ENCODE measurements at places on chromosomes 5 and 9. TPM values are rescaled to one million over a fixed set of nuclear protein-coding genes. Genes with fewer than 3 reads are reported as not detected.

FOXI1 gene
- not detected for total RNA-seq

HAPLN1 gene
- total RNA-seq: 114 TPM

SELENOP gene
- 70.3 TPM for total RNA-seq

ZNF366 gene
- not detected for total RNA-seq

MEGF9 gene
- 21.9 TPM for total RNA-seq

TTC16 gene
- total RNA-seq: not detected

KIAA0825 gene
- 5.0 TPM for total RNA-seq

OMD gene
- total RNA-seq: 31.1 TPM

PCDHGA10 gene
- total RNA-seq: 22.4 TPM

DNA sequence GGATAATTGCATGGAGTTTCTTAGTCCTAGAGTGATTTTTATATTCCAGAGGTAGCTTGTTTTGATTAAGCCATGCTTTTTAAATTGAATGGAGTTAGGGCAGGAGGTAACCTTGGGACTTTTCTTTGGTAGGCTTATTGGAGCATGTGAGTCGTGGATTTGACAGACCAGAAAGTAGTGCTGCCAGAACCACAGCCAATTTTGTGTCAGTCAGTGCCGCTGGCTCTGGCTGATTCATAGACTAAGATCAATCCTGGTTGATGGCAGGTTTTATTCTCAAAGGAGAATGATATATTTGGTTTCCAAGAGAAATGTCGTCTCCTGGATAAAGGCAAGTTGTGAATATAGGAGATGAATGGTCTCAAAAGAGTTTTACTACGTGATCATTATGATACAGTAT, 20.3 kb downstream of the RAI14 start:
- peaks cover 7% of the 10 kb centered on the region for H3K36me3 ChIP-seq
- H3K4me1 ChIP-seq: peaks cover 39% of the 10 kb centered on the region
- H3K4me3 ChIP-seq: no peak overlapping the region
- H3K27me3 ChIP-seq: no peaks in the 10 kb centered on the region
- no peak for DNase-seq

GRCh38 chr5:126448720-126449119, 25.5 kb downstream of the GRAMD2B start:
- peaks cover 79% of the 10 kb centered on the region for H3K4me1 ChIP-seq
- H3K27me3 ChIP-seq: no peaks in the 10 kb centered on the region
- no peak overlapping the region for H3K4me3 ChIP-seq
- H3K27ac ChIP-seq: peak overlapping the region; percentile 91
- H3K36me3 ChIP-seq: peaks cover 51% of the 10 kb centered on the region

GRCh38 chr5:41447650-41448510, 62.5 kb downstream of the PLCXD3 start:
- H3K27ac ChIP-seq: no peak overlapping the region
- H3K27me3 ChIP-seq: no peaks in the 10 kb centered on the region
- H3K4me3 ChIP-seq: no peak overlapping the region
- no peak for DNase-seq

GRCh38 chr5:106097340-106097739, 1573.4 kb downstream of the EFNA5 start:
- H3K27ac ChIP-seq: no peak overlapping the region
- peaks cover 7% of the 10 kb centered on the region for H3K36me3 ChIP-seq
- H3K4me1 ChIP-seq: peaks cover 17% of the 10 kb centered on the region
- no peak overlapping the region for H3K4me3 ChIP-seq

- H3K27ac ChIP-seq: no peak overlapping the region
- no peak overlapping the region for H3K4me3 ChIP-seq
- H3K36me3 ChIP-seq: peaks cover 3% of the 10 kb centered on the region
- H3K27me3 ChIP-seq: peaks cover 3% of the 10 kb centered on the region
- H3K4me1 ChIP-seq: no peaks in the 10 kb centered on the region
- no peak for DNase-seq
Observed at GRCh38 chr5:31090467-31090866, 103.0 kb upstream of the CDH6 start.

GRCh38 chr5:79699763-79700400, 10.2 kb downstream of the CMYA5 start:
- H3K36me3 ChIP-seq: no peaks in the 10 kb centered on the region
- no peak overlapping the region for H3K27ac ChIP-seq
- no peak for DNase-seq
- no peaks in the 10 kb centered on the region for H3K27me3 ChIP-seq
- H3K4me3 ChIP-seq: no peak overlapping the region

GRCh38 chr5:115460472-115460871, 84.1 kb downstream of the FEM1C start:
- H3K27ac ChIP-seq: no peak overlapping the region
- H3K36me3 ChIP-seq: no peaks in the 10 kb centered on the region
- peaks cover 7% of the 10 kb centered on the region for H3K27me3 ChIP-seq
- peaks cover 8% of the 10 kb centered on the region for H3K4me1 ChIP-seq
- H3K4me3 ChIP-seq: no peak overlapping the region

- H3K4me3 ChIP-seq: no peak overlapping the region
- H3K27ac ChIP-seq: no peak overlapping the region
- no peak for DNase-seq
- no peaks in the 10 kb centered on the region for H3K4me1 ChIP-seq
Observed at GRCh38 chr9:72173080-72173479, 23.8 kb downstream of the GDA start.

- H3K27ac ChIP-seq: no peak overlapping the region
- H3K27me3 ChIP-seq: no peaks in the 10 kb centered on the region
- no peak for DNase-seq
- no peaks in the 10 kb centered on the region for H3K4me1 ChIP-seq
Observed at GRCh38 chr5:168831383-168831782, 252.2 kb upstream of the PANK3 start.

DNA sequence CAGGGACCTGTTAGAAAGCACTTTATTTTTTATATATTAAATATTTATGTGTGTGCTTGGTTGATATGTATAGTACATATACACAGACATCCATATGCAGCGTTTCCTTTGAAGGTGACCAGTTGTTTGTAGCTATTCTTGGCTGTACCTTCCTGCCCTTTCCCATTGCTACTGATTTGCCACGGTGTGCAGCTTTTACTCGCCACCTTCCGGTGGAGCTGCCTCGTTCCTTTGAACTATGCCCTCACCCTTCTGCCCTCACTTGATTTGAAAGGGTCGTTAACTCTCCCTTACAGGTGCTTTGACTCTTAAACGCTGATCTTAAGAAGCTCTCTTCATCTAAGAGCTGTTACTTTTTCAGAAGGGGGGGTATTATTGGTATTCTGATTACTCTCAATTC, 20.5 kb downstream of the RGMB start:
- no peak for DNase-seq
- H3K4me1 ChIP-seq: peaks cover 54% of the 10 kb centered on the region
- no peak overlapping the region for H3K27ac ChIP-seq
- H3K36me3 ChIP-seq: peaks cover 39% of the 10 kb centered on the region
- H3K4me3 ChIP-seq: no peak overlapping the region
- H3K27me3 ChIP-seq: no peaks in the 10 kb centered on the region

DNA sequence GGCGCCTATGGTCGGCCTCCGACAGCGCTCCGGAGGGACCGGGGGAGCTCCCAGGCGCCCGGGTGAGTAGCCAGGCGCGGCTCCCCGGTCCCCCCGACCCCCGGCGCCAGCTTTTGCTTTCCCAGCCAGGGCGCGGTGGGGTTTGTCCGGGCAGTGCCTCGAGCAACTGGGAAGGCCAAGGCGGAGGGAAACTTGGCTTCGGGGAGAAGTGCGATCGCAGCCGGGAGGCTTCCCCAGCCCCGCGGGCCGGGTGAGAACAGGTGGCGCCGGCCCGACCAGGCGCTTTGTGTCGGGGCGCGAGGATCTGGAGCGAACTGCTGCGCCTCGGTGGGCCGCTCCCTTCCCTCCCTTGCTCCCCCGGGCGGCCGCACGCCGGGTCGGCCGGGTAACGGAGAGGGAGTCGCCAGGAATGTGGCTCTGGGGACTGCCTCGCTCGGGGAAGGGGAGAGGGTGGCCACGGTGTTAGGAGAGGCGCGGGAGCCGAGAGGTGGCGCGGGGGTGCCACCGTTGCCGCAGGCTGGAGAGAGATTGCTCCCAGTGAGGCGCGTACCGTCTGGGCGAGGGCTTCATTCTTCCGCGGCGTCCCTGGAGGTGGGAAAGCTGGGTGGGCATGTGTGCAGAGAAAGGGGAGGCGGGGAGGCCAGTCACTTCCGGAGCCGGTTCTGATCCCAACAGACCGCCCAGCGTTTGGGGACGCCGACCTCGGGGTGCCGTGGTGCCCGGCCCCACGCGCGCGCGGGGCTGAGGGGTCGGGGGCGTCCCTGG, 561 bp downstream of the DAPK1 start:
- H3K36me3 ChIP-seq: peaks cover 29% of the 10 kb centered on the region
- no peaks in the 10 kb centered on the region for H3K27me3 ChIP-seq
- peak overlapping the region; percentile 82 for H3K27ac ChIP-seq

DNA sequence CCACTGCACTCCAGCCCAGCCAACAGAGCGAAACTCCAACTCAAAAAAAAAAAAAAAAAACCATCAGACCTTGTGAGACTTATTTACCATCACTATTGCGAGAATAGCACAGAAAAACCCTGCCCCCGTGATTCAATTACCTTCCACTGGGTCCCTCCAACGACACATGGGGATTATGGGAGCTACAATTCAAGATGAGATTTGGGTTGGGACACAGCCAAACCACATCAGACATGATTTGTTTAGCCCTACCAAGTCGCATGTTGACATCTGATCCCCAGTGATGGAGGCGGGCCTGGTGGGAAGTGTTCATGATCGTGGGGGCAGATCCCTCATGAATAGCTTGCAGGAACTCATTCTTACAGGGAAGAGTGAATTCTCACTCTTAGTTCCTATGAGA, 26.6 kb downstream of the MYO10 start:
- H3K27ac ChIP-seq: peak overlapping the region; percentile 27
- H3K27me3 ChIP-seq: no peaks in the 10 kb centered on the region
- H3K4me1 ChIP-seq: peaks cover 67% of the 10 kb centered on the region
- no peak overlapping the region for H3K4me3 ChIP-seq
- no peak for DNase-seq

- no peak overlapping the region for H3K27ac ChIP-seq
- H3K27me3 ChIP-seq: peaks cover 31% of the 10 kb centered on the region
- DNase-seq: no peak
- no peaks in the 10 kb centered on the region for H3K36me3 ChIP-seq
- no peaks in the 10 kb centered on the region for H3K4me1 ChIP-seq
Observed at GRCh38 chr5:174348311-174348981, 302.9 kb downstream of the NSG2 start.

DNA sequence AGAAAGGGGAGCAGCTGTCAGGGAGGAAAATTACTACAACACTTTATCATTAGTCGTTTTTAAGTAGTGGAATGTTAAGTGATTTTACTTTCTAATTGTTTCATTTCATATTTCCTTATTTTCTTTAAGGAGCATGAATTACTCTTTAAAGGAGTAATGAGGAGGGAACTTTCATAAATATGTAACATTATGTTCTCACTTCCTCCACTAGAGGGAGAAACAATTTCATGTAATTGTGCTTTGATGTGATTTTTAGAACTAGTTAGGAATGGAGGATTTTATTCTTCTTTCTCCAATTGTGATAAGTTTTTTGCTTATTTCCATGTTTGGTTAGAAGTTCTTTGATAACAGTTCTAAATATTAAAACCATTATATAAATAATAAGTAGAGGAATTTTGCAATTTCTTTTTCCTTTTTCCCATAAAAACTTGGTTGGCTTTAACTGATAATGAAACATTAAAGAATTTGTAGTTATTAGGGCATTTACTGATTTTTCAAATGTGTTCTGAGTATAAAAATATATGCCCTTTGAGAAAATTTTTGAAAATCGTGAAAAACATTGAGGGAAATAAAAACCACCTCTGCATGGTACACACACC, 25.6 kb downstream of the CEP78 start:
- peaks cover 15% of the 10 kb centered on the region for H3K36me3 ChIP-seq
- no peak overlapping the region for H3K4me3 ChIP-seq

GRCh38 chr5:6410421-6410820, 32.1 kb upstream of the MED10 start:
- H3K4me1 ChIP-seq: no peaks in the 10 kb centered on the region
- no peak overlapping the region for H3K27ac ChIP-seq
- no peak for DNase-seq
- H3K4me3 ChIP-seq: no peak overlapping the region
- H3K27me3 ChIP-seq: no peaks in the 10 kb centered on the region
- H3K36me3 ChIP-seq: no peaks in the 10 kb centered on the region

Data from osteocyte (in vitro differentiated cells).